Large intestine (tissue), 12 donors: ENCODE measurements at places on chromosomes 11 and 22. TPM values are rescaled to one million over a fixed set of nuclear protein-coding genes. Genes with fewer than 3 reads are reported as not detected.

DNA sequence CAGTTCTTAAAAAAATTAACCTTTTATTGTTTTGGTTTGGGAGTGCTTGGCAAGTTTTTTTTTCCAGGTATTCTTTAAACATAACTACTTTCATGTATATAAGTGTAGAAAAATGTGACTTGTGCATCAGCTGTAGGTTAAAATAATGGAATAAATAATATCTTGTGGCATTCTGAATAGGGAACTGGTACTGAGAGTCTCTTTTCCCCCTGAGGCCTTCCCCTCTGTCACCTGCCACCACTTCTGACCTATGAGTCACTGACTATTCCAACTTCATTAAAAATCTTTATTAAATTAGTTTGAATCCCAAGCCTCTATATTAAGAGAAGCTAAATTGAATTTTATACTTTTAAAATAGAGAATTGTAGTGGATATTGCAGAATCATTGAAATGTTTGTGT, 805.7 kb downstream of the METTL15 start:
- H3K4me3 ChIP-seq: no peak overlapping the region
- DNase-seq: no peak
- H3K36me3 ChIP-seq: no peaks in the 10 kb centered on the region
- no peaks in the 10 kb centered on the region for H3K4me1 ChIP-seq

GRCh38 chr11:72635309-72635915, 38.8 kb downstream of the PDE2A start:
- no peak overlapping the region for H3K4me3 ChIP-seq
- H3K4me1 ChIP-seq: peaks cover 5% of the 10 kb centered on the region
- no peak for DNase-seq
- peaks cover 33% of the 10 kb centered on the region for H3K27me3 ChIP-seq

Gene BEST1
- 3.9 TPM for polyA plus RNA-seq

Gene GRM5
- polyA plus RNA-seq: 0.06 TPM

Gene DYNC2H1
- 10.2 TPM for polyA plus RNA-seq
